H54 (cell line): ENCODE measurements at places on chromosomes 5 and 9.
A peak's percentile ranks its signal among the peaks of the same experiment; 100 is the strongest.

GRCh38 chr9:84325347-84325973, 15.1 kb downstream of the SLC28A3 start:
- peak; percentile 61 for DNase-seq

- DNase-seq = no peak
Measured at GRCh38 chr9:77495834-77496671, 152.1 kb downstream of the GNA14 start.

DNA sequence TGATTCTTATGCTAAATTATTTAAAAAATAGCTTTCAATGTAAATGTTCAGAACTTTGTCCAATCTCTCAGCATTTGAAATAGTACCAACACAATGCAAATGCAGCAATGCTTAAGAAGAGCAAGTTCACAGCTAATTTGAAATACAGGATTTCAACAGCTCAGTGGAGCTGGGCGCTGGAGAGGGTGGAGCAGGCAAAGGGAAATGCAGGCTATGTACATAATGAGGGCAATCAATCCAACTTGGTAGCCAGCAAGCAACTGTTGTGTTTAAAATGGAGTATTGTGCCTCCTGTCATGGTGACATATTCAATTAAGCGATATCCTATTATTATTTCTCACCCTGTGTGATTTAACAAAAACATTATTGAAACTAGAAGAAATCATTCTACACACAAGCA, 568.8 kb downstream of the PSAT1 start:
- DNase-seq = no peak

- DNase-seq = no peak
Measured at GRCh38 chr9:82148901-82149461, 160.4 kb downstream of the SPATA31D1 start.

DNA sequence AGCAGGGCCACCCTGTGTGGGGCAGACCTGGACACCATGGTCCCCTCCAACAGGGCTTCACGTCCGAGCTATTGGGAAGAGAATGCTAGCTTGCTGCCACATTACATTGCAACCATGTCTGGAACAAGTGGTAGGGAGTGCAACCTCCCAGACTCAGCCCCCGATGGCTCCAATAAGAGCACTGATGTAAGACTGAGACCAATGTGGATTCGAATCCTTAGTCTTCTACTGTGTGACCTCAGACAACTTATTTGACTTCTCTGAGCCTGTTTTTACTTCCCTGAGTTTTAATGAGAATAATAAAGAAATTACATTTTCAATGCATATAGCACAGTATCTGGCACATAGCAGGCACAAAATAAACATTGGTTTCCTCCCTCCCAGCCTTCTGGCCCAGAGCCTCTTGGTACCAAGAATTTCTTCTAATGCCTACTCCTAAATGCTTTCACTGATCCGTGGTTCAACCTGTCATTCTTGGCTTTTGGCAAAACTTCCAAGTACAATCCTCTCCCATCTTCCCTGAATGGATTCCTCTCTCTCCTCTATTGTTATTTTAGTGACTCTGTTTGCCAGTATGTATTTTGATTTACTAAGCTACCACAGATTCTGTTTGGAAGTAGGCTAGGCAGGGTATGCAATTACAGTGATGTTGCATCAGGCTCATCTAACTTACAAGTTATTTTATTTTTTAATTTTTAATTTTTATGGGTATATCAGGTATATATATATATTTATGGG, 34.6 kb upstream of the COL15A1 start:
- DNase-seq = no peak

GRCh38 chr5:132895719-132896305, 22.3 kb downstream of the LEAP2 start:
- DNase-seq = no peak

GRCh38 chr9:12790001-12790400, 15.2 kb downstream of the LURAP1L start:
- no peak for DNase-seq

DNA sequence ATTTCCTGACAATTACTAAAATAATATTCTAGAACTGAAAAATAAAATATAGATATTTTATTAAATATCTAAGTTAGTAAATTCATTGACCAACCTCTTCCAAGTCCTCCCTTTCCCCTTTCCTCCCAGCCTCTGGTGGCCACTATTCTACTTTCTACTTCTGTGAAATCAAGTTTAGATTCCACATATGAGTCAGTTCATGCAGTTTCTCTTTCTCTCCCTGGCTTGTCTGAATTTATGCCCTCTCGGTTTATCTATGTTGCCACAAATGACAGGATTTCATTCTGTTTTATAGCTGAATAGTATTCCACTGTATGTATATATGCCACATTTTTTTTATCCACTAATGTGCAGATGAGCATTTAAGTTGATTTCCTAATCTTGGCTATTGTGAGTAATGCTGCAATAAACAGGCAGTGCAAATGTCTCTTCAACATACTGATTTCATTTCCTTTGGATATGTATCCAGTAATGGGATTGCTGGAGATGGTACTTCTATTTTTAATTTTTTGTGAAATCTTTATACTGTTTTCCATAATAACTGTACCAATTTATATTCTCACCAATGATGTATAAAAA, 52.3 kb downstream of the WDR36 start:
- DNase-seq = no peak
